ENCODE measurements at places on chromosomes 11 and 22.

- no peak for DNase-seq
Measured at GRCh38 chr11:1819074-1819473, 15.7 kb upstream of the SYT8 start.

DNA sequence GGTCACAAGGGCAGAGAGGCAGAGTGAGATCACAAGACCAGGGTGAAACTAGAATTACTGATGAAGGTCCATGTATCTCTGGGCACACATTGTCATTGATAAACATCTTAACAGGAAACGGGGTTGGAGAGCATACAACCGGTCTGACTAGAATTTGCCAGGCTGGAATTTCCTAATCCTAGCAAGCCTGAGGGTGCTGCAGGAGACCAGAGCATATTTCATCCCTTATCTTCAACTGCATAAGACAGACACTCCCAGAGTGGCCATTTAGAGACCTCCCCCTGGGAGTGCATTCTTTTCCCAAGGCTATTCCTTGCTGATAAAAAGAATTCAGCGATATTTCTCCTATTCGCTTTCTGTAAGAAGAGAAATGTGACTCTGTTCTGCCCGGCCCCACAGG lies 84.6 kb upstream of the IZUMO1R start:
- no peak for DNase-seq

- no peak for DNase-seq
Measured at GRCh38 chr22:34880662-34881061, 185.3 kb upstream of the ISX start.

GRCh38 chr11:17588166-17588565 lies 41.1 kb downstream of the OTOG start:
- DNase-seq: no peak

All from hippocampal formation (tissue), 2 donors.